Stimulated activated CD4-positive, alpha-beta T cell treated with anti-CD3 and anti-CD28 coated beads, Interleukin-4, amount 100 ng/mL, for 4 hours (primary cell): ENCODE measurements at places on chromosomes 11 and 22.

DNA sequence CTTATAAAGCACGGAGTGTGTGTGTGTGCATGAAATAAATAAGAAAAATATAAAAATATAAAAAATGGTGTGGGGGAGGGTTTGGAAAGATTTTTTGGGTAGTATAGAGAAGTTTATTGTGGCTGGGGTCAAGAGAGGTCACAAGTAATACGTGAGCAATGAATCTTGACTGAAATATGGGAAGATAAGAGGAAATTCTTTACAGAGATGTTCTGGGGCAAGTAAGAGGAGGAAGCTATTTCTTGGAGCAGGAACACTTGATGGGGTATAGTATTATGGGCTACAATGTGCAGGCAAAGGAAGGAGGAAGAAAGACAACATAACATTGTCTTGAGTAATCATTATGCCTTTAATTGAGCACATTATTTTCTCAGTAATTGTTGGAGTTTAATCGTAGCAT is 2.1 kb downstream of the HBD start:
- DNase-seq = no peak

DNA sequence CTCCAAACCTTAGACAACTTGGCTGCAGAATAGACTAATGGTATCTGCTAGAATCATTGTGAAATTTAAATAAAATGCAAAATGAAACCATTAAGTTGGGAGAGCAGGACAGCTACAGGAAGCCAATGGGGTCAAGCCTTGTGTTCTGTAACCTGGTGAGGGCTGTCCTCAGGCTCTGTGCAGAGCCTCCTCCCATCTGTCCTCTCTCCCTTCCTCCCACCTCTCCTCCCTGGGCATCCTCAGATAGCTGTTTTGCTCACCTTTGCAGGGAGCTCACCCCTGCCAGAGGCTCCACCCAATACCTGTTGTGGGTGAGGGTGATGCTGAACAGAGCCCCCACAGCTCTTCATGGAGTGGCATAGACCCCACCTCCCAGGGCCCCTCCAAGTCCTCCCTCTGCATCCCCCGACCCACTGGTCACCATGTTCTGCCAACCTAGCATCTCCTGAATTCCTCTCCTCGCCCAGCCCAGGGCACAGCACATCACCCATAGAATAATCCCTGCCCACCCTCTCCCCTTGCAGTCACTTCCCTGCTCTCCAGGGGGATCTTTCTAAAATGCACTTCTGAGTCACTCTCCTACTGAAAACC is 100.3 kb downstream of the PDE2A start:
- no peak for DNase-seq

DNA sequence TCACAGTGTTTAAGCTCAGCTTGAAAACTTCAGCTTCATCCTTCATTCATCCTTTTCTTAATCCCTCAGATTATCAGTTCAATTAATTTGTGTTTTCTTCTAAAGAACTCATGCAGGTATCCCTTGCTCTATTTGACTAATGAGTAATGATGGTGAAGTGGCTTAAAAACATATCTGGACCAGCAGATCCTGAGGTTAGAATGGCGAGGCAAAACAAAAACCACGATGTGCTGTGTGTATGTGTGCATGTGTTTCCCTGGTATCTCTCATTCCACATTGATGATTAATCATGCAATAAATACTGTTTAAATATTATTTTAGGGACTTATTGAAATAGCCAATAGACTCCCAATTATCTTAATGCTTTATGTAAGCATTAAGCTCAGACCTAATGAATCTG is 437.0 kb downstream of the DYNC2H1 start:
- no peak for DNase-seq

DNA sequence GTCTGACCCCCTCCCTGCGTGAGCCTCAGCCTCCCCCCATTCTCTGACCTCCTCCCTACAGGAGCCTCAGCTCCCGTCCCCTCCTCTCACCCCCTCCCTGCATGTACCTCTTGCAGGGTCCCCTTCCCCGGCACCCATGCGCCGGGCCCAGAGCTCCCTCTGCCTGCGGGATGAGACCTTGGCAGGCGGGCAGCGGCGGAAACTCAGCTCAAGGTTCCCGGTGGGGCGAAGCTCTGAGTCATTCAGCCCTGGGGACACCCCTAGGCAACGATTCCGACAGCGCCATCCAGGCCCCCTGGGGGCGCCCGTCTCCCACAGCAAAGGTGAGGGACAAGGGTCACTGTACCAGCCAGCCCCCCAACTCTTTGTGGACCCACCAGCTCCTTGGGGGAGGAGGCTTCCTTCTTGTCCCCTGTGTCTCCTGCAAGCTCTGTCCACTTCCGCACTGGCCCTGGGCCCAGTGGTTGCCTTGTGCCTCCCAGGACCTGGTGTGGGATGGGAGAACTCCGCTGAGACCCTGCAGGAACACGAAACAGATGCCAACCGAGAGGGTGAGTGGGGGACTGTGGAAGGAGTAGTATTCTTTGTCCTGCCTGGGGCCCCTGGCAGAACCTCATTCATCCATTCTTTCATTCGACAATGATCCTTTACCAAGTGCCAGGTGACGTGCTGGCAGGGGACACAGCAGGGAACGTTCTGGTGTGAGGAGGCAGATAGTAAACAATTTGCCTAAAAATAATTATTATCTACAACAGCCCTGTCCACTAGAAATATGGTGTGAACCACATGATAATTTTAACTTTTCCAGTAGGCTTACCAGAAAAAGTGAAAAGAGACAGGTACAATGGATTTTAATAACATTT is 3.7 kb upstream of the RPS6KA4 start:
- peak; percentile 36 for DNase-seq

GRCh38 chr11:85709941-85710702 is 24.1 kb upstream of the CCDC89 start:
- DNase-seq = no peak

DNA sequence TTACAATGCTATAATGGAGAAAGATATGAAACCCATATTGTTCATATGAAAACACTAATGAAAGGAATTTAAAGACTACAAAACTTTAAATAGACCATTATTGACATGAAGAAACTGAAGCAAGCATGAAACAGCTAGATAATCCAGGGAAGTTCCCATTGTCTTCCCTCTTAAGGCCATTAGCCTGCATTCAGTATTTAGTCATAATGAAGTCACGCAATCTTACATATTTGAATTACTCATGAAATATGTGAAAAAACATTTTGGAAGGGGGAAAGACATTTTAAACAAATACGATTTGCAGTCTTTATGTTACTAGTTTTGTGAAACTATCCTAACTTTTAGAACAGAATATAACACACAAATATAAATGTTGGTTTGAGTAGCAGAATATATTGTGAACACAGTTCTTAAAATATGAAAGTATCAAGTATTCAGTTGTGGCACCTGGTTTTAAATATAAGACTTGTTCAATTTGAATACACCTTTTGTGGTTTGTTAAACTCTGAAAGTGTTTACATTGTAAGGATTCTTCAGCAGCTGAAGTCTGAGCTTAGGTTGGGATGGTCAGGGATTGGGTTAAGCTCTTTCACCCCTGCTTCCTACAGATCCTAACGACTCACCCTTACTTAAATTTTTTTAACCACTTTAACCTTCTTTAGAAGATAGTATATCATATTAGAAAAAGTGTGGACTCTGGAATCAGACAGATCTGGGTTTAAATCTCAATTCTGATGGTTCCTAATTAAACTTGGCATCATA is 500.3 kb upstream of the TENM4 start:
- DNase-seq = no peak

DNA sequence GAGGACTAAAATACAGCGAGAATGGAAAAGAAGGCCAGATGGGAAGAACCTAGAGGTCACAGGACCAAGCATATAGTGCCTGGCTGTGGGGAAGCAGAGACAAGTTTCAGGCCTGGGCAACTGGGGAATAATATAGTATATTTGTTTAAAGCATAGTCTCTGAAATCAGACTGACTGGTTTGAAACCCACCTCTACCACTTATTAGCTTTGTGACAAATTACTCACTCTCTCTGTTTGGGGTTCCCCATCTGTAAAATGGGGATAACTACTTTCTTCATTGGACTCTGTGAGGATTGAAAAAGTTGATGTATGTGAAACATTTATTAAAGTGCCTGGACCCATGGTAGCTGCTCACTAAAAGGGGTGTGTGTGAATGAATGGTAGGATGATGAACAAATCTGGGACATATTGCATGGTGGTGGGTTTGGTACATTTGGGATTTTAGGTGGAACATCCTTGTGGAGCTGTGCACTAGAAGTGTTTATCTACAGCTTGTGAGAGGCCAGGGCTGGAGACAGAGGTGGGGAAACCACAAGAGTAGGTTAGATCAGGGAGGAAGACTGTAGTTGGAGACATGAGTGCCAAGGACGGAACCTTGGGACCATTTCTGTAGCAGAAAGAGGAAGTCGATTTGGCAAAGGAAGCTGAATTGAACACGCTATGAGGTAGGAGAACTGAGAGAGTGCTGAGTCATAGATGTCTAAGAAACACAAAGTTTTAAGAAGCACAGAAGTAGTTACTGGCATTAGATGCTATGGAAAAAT is 52.6 kb downstream of the SWAP70 start:
- DNase-seq = no peak

- DNase-seq = no peak
Measured at GRCh38 chr11:126338346-126339055, 17.0 kb upstream of the ST3GAL4 start.

DNA sequence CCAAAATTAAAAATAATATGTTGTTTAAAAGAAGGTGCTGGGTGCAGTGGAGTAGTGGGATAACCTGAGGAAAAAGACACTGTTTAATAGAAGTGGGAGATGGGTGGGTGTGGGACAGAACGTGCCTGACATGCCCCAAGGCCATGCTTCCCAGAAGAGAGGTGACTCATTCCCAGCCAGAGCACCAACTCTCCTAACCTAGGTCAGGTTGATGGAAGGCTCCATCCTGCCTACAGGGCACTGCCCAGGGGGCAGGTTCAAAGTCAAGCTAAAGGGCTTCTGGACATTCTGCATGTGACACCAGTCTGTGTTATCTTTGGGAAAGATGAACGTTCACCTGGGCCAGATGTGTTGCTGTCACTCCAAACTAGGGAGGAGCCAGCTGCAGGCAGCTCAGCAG is 453.1 kb downstream of the SOX6 start:
- DNase-seq = no peak

GRCh38 chr22:39490135-39490798 is 11.8 kb upstream of the MIEF1 start:
- DNase-seq = peak; percentile 67

DNA sequence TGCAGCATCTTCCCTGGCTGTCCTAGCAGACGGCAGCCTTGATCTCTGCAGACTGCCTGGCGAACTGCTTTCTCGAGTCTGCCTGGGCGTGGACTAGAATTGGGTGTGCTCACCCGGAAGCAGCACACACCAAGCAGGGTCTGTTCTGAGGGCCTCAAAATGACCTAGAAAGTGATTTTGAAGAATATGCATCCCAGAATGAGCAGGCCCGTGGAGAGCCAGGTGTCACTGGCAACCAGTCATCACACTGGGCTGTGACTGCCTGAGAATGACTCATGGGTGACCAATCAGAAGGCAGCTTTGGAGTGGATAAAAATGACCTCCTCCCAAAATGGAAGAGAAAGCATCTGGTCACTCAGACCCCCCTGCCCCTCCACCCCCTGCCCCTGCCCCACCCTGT is 114.9 kb upstream of the NECTIN1 start:
- no peak for DNase-seq

GRCh38 chr11:122584670-122585069 is 70.9 kb upstream of the UBASH3B start:
- DNase-seq = no peak

DNA sequence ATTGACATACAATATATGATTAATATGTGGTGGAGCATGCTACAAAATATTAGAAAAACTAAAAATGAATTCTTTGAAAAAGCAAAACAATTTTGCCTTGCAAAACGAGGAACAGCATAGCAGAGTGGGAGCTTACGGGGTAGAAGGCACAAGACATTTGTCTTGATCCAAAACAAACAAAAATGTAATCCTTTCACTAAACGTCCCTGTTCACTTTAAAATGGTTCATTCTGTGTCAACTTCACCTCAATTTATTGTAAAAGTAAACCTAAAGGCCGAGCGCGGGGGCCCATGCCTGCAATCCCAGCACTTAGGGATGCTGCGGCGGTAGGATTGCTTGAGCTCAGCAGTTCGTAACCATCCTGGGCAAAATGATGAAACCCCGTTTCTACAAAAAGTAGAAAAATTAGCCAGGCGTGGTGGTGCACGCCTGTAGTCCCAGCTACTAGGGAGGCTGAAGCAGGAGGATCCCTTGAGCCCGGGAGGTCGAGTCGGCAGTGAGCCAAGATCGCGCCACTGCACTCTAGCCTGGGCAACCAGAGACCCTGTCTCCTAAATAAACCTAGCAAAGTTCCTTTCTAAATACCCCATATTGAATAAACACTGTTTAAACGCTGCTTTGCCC is 2.0 kb downstream of the PRDM10 start:
- DNase-seq = no peak

DNA sequence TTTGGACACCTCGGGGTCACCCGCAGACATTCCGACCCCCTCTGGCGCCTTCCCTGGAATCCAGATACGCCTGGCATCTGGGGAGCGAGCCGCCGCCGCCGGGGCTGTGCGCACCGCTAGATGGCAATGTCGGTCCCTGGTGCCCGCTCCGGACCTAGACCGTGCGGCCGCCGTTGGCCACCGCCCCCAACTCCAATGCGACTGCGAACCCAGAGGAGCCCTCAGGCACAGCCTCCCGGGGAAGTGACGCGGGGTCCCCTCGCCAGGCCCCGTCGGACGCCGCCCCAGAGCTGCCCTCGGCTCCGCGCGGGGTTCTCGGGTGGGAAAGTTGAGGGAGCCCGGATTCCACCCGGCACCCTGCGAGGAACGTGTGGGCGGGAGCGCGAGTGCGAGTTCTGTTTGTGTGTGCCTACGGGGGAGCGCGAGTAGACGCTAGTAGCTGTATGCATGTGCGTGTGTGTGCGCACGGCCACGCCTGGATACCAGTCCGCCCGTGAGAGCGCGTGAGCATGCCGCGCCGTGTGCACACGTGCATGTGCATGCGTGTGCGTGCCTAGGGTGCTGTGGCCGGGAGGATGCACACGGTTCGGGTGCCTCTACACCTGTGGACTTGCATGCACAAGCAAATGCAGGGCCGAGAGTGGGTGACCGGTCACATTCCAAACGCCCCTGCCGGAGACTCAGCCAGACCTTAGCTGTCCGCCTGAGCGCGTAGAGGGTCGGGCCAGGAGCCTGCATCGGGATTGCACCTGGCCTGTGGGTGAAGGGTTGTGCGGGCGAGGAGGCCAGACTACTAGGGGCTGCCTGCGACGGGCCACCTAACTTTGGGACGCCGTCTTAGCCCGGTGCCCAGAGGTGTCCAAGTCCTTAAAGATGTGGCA is 1.9 kb downstream of the CHRM4 start:
- no peak for DNase-seq

- DNase-seq = no peak
Measured at GRCh38 chr11:126878913-126879482, 121.6 kb downstream of the KIRREL3 start.

DNA sequence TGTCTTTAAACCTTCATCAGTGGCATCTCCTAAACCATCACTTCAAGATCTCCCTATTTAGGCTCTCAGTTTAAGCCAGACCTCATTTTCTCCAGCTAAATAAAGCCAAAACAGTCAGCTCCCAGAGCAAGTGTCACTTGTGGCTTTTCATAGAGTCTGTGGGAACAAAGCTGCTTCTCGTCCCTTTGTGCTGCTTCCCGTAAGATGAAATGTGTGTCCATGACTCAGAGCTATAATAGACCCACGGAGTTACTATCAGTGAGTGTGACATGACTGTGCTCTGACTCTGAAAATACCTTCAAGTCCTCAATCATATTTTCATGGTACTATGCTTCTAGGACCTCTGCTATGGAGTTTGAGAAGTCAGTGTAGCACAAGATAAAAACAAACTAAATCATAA is 57.3 kb upstream of the SLN start:
- no peak for DNase-seq

GRCh38 chr11:117625237-117625636 is 171.8 kb downstream of the DSCAML1 start:
- no peak for DNase-seq
